ENCODE measurements at places on chromosomes 12 and 14. TPM values are rescaled to one million over a fixed set of nuclear protein-coding genes. Genes with fewer than 3 reads are reported as not detected.

DACT1 gene
- 30.5 TPM for polyA plus RNA-seq

FAM181A gene
- polyA plus RNA-seq = not detected

DPPA3 gene
- polyA plus RNA-seq = not detected

DNA sequence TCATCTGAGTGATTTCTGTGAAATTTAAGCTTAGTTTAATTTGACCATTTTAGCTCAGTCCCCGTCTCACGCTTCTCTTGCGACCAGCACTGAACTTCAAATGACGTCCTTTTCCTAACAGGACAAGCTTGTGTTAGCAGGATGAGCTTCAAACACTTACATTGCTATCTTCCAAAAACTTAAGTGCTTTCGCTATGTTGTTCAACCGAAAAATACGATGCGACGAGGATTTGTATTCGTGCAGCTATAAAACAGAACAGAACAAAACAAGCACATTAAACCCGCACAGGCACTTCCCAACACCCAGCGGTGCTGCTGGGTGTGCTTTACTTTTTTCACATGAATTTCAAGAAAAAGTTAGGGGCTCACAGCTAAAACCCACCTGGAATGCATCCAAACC is 64.2 kb upstream of the DICER1 start:
- DNase-seq = no peak

DNA sequence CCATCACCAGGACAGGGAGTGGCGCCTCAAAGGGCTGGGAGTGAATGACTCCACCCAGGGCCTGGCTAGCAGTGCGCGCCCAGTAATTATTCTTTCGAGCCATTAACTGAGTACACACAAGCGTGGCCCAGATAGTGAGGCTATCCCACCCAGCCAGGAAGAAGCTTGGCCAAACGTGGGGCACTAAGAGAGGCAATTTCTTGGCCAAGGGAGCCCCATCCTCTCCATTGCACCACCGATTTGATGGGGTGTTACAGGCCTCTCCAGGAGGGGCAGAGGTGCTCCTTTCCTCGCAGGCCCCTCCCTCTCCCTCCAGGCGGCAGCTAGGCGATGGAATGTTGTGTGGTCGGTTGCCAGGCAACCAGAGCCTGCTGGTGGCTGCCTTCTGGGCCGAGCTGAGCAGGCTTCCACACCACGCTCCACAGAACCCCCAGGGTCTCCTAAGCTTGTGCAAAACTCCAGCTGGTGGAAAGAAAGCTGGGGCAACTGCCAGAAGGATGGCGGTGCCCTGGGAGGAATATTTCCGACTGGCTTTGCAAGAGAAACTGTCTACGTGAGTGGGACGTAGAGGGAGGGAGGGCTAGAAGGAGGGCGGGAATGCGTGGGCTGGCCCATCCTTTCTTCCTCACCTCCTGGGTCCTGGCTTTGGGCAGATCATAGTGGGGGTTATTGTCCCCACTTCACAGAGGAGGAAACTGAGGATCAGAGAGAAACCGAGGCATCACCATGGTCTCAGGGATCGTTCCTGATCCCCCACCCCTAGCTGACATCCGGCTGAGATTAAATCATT is at the start of gene CFAP73:
Gene CFAP73 (plus strand): TSS at position 364 of the 790 bp plus-strand sequence. CDS start 134 bp downstream, at position 498.
- DNase-seq = peak; percentile 88

GRCh38 chr14:55900749-55901148 is 217.5 kb upstream of the PELI2 start:
- no peak for DNase-seq

Measured in renal cortex interstitium (tissue), 15 donors.